ENCODE measurements at places on chromosomes 11 and 22. TPM values are rescaled to one million over a fixed set of nuclear protein-coding genes. Genes with fewer than 3 reads are reported as not detected.

The SPA17 gene
- 23.8 TPM for polyA plus RNA-seq

The SCGB1A1 gene
- polyA plus RNA-seq, result 11.4 TPM

The GVQW3 gene
- 0.69 TPM for polyA plus RNA-seq

GRCh38 chr11:102640946-102641345, 15.8 kb upstream of the MMP20 start:
- DNase-seq, result no peak

GRCh38 chr22:37781434-37782059, 26.2 kb upstream of the GCAT start:
- no peak for DNase-seq

The ANGPTL5 gene
- not detected for polyA plus RNA-seq

- DNase-seq, result no peak
These were observed 15.1 kb downstream of the SEC14L4 start for GRCh38 chr22:30490399-30490798.

DNA sequence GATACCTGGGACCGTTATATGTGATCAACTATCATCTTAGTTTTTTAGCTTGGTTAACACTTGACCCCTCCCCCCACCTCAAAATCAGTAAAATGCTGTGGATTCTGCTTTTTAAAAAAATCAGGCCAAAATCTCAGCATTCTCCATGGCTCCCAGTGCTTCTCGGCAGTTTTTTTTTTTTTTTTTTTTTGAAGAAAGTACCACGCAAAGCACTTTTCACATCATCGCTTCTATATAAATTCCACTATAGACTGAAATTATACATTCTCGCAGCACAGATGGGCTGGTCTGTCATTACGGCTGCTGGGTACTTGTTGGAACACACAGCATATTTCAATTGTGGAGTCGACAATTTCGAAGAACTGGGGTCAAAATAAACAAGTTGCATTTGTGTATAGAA, 67.7 kb upstream of the PPARA start:
- peak; percentile 29 for DNase-seq

DNA sequence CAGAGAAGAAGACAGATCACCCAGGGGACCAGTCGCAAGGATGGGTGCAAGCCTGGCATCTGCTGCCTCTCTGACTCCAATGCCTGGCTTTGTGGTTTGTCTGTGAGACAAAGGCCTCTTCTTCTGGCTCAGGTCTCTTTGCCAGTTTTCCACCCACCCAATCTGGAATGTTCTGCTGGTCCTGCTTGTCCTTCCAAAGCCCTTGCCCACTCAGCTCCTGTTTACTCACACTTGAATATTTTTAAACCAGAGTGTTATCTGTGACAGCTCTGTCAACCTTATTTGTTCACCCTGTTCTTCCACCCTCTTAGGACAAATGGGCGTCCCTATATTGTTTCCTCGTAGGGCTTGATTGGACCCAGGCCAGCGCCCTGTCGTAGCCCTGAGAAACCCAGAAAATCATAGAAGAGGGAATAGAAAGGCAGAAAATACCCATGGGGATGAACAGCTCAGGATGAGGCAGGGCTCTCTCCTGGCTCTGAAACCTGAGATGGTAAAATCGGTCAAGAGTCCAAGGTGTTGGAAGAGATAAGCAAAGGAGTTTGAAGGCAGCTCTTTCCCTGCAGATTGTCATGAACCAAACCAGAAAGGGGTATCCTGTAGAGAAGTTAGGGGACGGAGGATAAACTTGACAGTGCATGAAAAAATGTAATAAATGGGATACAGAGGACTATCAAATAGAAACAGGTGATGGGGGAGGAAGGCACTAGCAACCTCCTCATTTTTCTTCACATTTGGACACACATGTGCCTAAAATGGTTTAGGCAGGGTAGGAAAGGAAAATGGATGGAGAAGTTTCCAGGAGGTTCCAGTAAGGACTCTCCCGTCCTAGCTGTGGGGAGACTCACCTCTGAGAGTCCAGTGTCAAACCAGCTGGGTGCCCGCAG, 651 bp downstream of the CRYAB start:
- no peak for DNase-seq

DNA sequence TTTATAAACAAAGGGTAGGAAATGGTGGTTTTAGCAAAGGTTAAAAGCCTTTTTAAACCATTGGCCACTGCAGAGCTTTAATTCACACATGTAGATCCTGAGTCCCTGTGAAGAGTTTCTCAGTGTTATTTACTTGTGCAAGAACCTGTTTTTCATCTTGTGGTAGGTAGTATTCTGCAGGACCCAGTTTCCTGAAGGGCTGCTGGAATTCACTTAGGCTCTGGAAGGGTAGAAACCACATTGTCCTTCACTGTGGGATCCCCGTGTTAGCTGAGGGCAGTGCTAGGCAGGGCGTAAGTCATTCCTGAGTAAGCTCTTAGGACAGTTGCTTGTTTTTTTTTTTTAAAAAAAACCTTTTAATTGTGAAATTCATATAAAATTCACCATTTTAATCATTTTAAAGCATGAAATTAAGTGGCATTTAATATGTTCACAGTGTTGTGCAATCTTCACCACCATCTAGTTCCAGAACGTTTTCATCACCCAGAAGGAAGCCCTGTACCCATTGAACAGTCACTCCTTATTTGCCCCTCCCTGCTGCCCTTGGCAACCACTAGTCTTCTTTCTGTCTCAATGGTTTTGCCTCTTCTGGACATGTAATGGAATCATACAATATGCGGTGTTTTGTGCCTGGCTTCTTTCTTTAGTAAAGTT, 77.7 kb downstream of the C22orf31 start:
- DNase-seq, result no peak

DNA sequence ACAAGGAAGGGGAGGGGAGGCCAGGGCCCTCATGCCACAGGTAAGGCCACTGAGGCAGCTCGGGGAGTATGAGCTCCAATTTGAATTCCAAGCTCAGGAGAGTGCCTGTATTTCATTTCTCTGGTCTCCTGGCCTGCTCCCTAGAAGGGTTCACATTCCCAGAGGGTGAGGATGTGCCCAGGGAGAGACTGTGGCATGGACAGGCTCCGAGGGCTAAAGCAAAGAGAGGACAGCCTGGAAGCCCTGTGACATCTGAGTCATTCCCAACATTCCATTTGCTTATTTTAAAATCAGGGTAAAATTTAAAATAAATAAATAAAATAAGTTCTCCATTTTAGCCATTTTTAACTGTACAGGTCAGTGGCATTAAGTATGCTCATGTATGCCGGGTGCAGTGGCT, 18.6 kb upstream of the FOLR1 start:
- DNase-seq, result no peak

The SF3A1 gene
- 41.2 TPM for polyA plus RNA-seq

- no peak for DNase-seq
These were observed 2.5 kb downstream of the LARGE2 start for GRCh38 chr11:45924927-45925326.

DNA sequence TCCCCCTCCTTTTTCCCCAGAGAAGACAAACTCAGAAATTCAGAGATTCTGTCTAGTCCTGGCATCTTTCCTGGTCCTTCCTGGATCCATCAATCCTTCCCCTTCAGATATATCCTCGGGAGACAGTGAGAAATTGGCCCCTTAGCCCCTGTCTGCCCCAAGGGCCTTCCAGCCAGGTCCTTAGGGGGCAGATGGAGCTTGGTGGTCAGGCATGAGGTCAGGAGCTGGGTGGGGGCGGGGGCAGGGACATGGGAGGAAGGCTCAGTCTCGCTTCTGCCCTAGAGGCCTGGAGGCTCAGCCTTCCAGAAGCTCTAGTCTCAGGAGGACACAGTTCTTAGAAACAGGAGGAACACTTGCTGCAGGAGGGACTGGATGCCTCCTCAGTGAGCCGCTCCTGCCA, 207.7 kb upstream of the TBCEL start:
- no peak for DNase-seq

- DNase-seq, result no peak
These were observed 1.2 kb upstream of the LMO2 start for GRCh38 chr11:33892906-33893594.

The APOBEC3G gene
- 3.0 TPM for polyA plus RNA-seq

The PRRG4 gene
- polyA plus RNA-seq, result 4.8 TPM

DNA sequence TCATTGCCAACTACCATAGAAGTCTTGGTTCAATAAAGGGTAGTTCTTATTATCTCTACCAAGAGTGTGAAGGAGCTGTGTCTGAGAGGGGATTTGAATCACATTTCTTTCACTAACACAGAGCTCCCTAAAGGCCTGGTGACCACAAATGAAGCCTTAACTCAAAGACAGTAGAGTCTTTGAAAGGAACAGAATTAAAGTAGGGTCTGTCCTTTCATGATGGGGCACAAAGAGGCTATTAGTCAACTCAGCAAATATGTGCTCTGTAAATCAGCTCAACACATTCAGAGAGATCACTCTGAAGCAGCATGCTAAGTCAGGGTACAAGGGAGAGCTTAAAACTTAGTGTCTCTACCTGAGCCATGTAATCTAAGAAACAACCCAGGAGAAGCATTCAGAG, 212.4 kb upstream of the SYN3 start:
- DNase-seq, result no peak

DNA sequence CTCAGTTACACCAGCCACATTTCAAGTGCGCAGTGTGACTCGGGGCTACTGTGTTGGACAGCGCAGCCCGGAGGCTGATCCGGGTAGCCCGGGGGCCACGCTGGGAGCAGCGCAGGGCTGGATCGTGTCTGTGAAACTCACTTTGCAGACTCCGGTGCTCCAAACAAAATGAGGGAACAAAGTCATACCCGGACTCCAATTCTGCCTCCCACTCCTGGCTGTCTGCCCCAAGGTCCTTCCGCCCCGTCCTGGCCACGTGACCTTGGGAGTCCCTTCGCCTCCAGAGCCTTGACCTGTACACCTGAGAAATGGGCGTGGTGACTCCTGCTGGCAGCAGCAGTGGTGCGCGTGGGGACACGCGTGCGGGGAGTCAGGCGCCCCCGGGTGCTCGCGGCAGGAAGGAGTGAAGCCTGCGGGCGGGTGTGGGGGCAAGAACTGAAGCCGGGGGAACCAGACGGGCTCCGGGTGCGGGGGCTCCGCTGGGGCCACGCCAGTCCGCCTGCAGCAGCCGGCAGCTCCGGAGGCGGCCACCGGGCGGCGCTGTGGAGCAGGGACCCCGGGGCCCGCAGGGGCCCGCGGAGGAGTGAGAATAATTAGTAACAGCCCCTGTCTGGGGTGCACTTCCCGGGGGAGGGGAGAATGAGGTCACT, 42.4 kb downstream of the KCNJ4 start:
- peak; percentile 61 for DNase-seq

DNA sequence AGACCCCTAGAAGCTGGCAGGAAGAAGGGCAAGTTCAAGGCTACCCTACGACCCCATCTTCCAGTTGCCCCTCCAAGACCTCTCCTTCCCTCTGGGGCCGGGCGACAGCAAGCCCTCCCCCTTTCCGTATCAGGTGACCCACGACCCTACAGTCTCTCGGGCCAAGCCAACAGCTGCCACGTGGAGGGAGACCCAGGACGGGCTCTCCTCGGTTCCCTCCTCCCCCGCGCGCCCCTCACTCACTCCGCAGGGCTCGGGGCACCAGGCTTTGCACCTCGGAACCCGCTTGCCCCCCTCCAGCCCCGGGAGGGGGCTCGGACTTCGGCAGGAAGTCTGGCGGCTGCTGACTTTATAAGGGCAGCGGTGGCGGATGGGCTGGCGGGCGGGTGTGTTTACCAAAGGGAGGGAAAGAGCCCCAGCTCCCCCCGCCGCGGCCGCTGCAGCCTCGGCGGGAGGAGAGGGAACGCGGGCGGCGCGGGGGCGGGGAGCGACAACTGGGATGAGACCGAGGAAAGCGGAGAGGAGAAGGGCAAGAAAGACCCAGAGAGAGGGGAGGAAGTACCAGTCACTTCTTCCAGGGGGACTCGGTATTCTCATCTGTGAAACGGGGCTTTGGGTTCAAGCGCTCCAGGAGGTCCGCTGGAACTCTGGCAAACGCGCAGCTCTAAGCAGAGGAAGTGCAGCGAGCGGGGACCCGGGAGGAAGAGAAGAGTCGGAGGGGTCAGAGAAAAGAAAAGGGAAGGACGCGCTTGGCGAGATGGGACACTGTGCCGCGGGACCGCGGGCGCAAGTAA, 767 bp downstream of the SLC43A1 start:
- peak; percentile 82 for DNase-seq

DNA sequence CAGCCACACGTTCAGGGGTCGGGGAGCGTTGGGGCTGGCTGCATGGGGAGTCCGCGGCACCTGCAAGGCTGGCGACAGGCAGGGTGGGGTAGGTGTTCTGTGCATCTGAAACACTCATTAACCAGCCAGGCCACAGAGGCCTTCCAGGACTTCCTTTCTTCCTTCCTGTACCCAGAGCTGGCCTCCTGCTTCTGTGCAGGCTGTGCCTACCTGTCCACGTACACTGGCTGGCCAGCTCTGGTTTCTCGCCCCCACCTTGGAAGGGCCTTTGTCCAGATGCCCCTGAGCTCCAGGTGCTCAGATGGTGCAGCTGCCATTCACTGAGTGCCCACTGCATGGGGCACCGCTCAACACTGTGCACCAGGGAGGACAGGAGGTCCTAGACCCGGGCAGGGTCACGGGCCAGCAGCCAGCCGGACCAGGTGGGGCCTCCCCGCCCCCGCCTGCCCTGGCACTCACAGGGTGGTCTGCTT, 15.9 kb downstream of the TTLL12 start:
- DNase-seq, result no peak

DNA sequence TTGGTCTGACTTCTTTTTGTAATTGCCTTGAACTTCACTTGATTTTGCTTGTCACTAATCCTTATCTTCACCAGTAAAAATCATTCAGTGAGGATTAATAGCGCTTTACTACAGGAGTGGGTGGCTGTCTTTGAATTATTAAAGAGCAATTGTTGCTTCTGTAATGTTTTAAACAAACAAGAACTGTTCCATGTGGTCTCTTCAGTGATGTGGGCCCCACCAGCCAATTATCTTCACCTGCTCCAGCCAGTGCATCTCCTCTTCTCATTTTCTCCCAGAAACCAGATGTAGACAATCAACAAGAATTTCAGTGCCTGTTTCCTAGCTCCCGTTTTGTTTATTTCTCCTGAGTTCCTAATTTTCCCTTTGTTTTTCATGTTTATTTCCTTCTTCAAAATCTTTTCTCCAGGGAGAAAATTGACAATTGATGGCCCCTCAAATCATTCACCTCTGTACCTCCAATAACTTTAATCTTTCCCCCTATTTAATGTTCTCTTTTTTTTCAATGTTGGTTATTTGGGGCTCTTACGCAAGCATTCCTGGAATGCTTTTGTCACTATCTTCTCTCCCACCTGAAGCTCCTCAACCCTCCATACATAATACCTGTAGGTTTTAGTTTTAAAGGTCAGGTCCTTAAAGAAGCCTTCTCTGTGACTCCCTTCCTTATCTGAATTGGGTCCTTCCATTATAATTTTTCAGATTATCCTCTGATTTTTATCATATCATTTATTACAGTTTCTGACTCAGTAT, 115.1 kb downstream of the ARFGAP2 start:
- no peak for DNase-seq

The OR2AG1 gene
- not detected for polyA plus RNA-seq

The APOA4 gene
- 3.0 TPM for polyA plus RNA-seq

All from sigmoid colon (tissue), 7 donors.